AG10803 (cell line): ENCODE measurements at places on chromosomes 3 and 15.

GRCh38 chr15:64447536-64448315 is 12.7 kb upstream of the ZNF609 start:
- no peak for DNase-seq

DNA sequence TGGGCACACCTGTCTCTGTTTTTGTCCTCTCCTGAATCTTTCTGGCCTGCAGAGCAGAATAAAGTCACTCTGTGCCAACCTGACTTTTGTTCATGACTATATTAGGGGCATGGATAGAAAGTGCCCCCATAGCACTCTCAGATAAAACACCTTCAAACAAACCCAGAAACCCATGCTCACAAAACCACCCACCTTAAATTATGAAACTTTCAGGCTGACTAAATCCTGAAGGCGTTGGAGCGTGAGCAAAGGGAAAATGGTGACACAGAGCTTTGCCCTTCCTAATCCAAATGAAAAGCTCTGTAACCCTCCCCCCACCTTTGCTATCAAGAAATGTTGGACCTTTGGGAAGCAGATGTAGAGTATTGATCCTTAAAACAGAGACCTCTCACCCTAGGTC is 138.9 kb downstream of the IGF1R start:
- DNase-seq = no peak

- no peak for DNase-seq
These were observed 156.0 kb upstream of the MRPL3 start for GRCh38 chr3:131658771-131659170.

DNA sequence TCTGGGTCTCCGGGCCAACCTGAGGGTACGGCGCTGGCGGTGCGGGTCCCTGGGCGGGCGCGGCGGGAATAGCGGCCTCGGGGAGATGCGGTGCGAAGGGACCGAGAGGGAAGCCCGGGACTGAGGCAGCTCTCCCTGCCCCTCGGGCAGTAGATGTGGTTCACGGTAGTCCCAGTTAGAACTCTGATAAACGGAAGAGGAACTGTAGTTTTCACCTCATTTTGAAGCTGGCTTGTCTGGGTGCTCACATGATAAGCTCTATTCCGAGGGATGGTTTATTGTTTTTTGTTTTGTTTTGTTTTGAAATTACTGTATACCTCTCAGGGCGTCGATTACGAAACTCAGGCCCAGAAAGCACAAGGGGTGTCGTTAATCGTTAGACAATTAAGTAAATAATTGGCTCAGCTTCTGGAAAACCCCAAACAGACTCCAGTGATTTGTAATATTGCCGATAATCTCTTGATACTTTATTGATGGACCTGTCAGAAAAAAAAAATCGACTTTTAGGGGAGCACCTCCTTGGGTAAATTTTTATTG is 413 bp downstream of the NUSAP1 start:
- DNase-seq = no peak

GRCh38 chr15:48486228-48486627 is 155.0 kb downstream of the DUT start:
- DNase-seq = peak; percentile 69

DNA sequence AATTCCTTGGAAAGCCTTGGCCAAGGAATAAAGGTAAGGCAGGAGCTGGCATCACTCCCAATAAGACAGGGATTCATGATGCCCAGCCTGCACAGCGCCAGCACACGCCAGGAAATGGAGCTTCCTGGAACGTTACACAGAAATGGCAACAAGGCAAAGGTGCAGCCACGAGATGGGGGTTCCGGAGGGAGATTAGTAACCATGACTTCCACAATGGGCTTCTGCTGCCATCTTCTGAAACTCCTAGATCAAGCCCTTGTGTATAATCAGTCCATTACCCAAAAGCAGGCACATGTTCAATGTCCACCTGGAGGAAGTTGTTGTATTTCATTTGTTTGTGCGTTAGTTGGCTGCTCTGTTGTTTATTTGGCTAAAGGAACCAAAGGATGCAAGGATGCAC is 131.2 kb upstream of the TRIM42 start:
- no peak for DNase-seq

DNA sequence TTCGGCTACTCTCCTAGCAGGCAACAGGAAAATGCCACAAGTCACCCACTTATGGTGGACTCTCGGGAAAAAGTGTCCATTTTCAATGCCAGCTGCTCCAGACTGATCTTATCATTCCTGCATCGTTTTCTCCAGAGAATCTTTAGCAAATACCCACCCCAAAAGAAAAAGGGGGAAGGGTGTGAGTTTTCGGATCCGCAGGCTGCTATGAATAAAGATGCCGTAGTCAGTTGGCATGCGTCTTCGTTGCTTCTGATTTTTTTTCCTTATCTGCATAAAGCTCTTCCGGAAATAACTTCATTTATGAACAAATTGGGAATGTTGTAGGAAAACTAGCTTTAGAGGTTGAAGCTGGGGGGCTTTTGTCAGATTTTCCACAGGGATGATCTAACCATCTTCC is 22.4 kb upstream of the VILL start:
- DNase-seq = no peak

GRCh38 chr3:160027541-160028195 is 39.0 kb downstream of the IL12A start:
- peak; percentile 58 for DNase-seq

DNA sequence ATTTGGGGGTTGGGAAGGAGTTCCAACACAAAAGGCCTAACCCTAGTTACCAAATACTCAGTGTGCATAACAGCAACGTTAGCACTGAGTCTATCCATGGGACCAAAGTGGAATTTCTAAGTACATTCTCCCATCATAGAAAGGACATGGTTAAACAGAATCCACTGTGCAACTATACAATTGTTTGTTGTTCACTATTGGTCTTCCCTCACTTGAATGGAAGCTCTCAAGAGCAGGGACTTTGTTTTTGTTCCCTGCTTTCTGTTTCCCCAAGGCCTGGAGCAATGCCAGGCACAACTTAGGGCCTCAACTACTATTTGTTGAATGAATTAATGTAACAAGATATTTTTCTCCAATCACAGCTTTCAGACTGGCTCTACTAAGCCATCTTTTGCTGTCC is 25.6 kb downstream of the COL8A1 start:
- no peak for DNase-seq

- peak; percentile 68 for DNase-seq
These were observed 199.5 kb upstream of the LMCD1 start for GRCh38 chr3:8301977-8302735.

GRCh38 chr15:63726491-63726890 is 107.3 kb downstream of the HERC1 start:
- peak; percentile 4 for DNase-seq

GRCh38 chr3:50068134-50068533 is 20.6 kb upstream of the RBM5 start:
- DNase-seq = peak; percentile 49

GRCh38 chr3:58534592-58535494 is 2.1 kb downstream of the ACOX2 start:
- DNase-seq = no peak

- DNase-seq = no peak
These were observed 43.2 kb upstream of the CSTA start for GRCh38 chr3:122281891-122282290.

DNA sequence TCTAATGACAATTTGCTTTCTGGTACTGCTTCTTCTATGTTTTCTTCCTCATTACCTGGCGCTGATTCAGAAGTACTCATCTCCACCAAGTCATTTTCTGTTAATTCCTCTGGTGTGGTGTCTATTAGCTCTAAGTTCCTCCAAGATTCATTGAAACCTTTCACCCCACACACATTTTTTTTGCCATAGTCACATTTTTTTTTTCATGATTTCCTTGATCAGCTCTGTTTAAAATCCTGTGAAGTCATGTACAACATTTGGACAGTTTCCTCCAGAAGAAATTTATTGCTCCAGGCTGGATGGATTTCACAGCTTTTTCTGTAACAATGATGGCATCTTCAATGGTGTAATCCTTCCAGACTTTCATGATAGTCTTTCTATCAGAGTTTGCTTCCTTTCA is 243.2 kb upstream of the VEPH1 start:
- peak; percentile 88 for DNase-seq

- no peak for DNase-seq
These were observed 87.0 kb downstream of the GMPS start for GRCh38 chr3:155957412-155957880.

- peak; percentile 46 for DNase-seq
These were observed 398.6 kb upstream of the WNT5A start for GRCh38 chr3:55885721-55886120.

DNA sequence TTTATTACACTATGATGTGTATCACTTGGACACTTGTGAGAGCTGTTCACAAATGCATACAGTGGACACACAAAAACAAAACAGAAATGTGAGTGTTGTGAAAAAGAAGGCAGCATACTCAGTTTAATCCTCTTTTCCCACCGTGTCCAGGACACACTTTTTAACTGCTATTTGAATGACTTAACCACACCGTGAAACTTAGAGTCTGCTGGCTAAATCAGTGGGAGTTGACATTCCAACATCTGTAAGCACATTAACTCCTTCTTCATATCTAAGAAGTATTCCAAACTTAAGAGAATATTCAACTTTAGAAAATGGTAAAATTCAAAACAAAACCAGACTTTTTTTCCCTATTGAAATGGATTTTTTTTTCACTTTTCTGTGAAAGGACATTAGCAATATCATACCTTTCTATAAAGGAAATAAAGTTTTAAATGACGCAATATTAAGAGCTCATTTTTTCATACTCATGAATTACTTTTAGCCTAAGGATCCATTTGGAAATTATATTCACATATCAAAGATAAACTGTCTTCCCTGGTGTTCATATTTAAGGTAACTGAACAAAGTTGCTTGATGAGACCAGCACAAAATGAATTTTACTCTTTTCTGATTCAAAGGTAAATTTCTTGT is 316.6 kb downstream of the RBMS3 start:
- DNase-seq = peak; percentile 46

DNA sequence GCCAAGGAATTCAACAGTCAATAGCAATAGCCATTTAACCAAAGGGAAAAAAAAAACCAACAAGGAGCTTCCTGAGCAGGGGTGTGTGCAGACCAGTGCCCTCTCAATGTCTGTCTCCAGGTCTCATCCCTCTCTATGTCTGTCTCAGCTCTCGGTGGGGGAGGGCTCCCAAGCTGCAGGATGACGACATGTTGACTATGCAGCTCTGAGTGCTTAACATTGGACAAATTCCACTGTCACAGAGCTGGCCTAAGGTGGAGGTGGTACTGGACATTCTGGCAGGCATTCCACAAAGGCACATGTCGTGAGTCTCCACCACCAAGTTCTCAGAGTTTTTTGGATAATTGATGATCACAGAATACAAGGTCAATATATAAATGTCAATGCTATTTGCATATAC is 2.0 kb upstream of the CAPN7 start:
- DNase-seq = peak; percentile 9

DNA sequence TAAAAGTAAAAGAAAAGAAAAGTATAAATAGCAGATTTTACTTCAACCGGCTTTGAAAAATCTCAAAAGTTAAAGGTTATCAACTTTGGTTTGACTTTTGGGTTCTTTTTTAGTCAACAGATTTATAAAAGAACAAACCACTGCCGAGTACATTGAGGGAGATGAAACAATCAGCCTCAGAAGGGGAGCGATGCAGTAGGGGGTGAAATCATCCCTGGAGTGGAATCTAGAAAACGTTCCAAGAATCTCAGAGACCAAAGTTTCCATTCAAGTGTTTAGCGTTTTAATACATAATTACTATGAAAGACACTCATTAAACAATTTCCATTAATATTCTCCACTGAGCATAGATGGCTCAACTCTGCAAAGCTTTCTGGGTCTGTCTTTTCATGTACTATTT is 745.5 kb downstream of the NR2F2 start:
- no peak for DNase-seq

- peak; percentile 21 for DNase-seq
These were observed 23.8 kb downstream of the MEX3B start for GRCh38 chr15:82021992-82022391.

DNA sequence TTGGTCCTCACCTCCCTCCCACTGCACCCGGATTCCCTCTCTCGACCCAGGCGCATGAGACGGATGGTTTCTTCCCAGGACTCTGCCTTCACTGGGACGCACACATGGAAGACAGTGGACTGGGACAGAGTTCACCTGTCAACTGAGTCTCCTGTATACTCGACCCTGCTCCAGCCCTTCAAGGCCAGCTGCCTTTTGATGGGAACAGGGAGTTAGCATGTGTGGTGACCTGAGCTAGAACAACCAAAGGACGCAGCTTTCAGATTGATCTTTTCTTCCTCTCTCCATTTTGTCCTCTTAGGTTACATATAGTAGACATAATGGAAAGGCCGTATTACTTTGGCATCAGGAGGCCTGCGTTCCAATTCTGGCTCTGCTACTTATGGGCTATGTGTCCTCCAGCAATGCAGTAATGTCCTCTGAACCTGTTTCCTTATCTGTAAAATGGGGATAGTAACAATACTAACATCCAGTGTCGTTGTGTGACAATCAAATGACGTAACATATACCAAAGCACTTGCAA is 94.1 kb downstream of the PEX5L start:
- no peak for DNase-seq

DNA sequence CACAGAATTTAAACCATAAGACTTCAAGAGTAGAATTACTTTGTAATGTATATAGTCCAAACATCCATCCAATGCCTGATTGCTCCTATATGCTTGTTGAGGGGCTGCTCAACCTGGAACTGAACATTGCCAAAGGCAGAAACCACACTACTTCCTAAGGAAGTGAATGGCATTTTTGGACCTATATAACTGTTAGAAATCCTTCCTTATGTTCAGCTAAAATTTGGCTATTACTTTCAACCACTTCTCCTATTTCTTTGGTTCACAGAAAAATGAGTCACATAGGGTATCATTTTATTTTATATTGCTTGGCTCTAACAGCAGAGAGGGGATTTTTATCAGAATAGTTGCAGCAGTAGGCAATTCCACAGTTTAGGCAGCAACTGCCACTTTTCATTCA is 342.1 kb downstream of the SLC9A9 start:
- no peak for DNase-seq

DNA sequence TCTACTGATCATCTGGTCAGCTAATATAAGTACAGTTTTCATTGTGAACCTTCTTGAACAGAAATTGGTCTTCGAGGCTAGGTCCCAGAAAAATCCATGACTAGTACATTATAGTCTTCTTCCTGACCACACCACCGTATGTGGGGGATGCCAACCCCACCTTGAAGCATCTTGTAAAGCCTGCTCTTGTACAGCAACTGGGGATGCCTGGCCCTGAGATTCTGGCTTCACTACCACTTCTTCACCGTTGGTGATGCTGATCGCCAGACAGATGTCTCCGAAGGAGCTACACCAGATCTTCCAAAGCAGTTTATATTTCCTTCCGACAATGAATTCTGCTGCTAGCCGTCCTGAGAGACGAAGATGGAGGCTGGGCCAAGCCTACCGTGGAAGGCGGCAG is 238.3 kb downstream of the CDIN1 start:
- no peak for DNase-seq

DNA sequence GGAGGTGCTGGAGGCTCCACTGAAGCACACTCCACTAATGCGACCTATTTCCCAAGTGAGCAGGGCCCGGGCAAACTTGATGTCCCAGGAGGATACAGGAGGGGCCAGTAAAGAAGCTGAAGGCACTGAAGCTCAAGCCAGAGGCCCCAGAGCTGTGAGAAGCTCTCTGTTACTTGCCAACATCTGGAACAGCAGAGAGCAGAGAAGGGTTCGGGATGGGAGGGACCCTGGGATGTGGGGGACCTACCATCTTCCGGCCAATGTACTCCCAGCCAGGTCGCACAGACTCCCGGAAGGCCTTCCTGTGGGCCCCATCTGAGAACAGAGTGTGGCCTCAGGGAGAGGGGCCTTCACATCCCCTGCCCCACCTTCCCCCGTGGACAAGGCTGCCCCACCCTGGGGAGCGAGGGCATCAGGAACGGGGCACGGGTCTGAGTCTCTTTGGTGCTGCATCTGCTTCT is 3.1 kb downstream of the HHATL start:
- no peak for DNase-seq
